ENCODE measurements at places on chromosomes 11 and 22.

DNA sequence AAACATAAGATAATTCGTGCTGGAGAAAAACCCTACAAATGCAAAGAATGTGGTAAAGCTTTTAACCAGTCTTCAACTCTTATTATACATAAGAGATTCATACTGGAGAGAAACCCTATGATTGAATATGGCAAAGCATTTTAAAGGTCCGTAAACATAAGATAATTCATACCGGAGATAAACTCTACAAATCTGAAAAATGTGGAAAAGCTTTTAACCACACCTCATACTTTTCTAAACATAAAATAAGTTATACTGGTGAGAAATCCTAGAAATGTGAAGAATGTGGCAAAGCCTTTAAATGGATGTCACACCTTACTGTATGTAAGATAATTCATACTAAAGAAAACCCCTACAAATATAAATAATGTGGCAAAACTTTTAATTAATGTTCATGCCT, 20.7 kb downstream of the PLAAT5 start:
- DNase-seq, result no peak

- no peak for DNase-seq
Observed at GRCh38 chr11:64241491-64242374, 838 bp downstream of the FKBP2 start.

GRCh38 chr11:68321293-68322051, 9.1 kb downstream of the LRP5 start:
- DNase-seq, result no peak

DNA sequence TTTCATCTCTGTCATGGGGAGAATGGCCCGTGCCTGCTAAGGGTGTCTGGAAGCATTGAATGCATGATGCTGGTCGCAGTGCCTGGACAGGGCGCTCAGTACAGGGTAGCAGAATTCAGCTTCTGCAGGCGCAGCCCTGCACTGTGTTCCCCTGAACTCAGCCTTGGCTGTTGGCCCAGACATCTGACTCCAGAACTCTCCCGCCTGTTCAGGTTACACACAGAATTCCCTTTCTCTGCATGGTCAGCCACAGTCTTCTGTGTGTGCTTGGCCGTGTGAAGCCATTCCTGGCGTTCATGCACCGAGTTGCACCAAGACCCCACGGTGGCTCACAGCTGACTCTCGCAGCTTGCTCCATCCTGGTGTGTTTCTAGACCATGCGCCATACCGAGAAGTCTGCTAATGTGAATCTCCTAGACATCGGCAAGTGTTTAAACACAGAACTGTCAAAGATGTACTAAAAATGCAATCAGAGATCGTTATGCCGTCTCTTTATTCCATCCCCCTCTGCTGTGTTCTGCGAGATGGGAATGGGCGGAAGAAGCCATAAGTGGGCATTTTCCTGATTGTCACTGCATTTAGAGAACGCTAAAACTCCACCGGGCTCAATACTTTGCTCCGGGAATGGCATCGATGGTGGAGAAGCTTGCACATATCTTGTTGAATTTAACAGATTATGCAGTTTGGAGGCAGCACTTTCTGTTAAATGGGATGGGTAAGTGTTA, 55.6 kb downstream of the MPPED1 start:
- DNase-seq, result no peak

- no peak for DNase-seq
Observed at GRCh38 chr22:42065438-42066125, 5.0 kb downstream of the NAGA start.

- no peak for DNase-seq
Observed at GRCh38 chr11:69398529-69399492, 82.7 kb upstream of the LINC01488 start.

- DNase-seq, result no peak
Observed at GRCh38 chr11:10540546-10540914, 457 bp downstream of the RNF141 start.

DNA sequence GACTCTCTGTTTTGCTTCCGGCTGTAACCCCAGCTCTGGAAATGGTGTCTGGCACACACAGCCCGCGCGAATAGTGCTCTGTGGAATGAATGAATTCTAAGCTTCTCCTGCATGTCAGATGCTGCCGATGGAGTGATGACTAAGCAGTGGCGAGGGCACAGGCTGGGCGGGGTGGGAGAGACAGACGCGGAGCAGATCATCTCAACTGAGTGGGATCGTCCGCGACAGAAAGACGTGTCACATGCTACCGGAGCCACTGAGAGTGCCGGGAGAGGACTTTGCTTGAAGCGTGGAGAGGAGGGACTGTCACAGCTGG, 334.5 kb downstream of the CTTN start:
- no peak for DNase-seq

GRCh38 chr11:40716344-40717130, 742.9 kb downstream of the LRRC4C start:
- no peak for DNase-seq

GRCh38 chr11:63448646-63449045, 42.3 kb downstream of the PLAAT5 start:
- no peak for DNase-seq

DNA sequence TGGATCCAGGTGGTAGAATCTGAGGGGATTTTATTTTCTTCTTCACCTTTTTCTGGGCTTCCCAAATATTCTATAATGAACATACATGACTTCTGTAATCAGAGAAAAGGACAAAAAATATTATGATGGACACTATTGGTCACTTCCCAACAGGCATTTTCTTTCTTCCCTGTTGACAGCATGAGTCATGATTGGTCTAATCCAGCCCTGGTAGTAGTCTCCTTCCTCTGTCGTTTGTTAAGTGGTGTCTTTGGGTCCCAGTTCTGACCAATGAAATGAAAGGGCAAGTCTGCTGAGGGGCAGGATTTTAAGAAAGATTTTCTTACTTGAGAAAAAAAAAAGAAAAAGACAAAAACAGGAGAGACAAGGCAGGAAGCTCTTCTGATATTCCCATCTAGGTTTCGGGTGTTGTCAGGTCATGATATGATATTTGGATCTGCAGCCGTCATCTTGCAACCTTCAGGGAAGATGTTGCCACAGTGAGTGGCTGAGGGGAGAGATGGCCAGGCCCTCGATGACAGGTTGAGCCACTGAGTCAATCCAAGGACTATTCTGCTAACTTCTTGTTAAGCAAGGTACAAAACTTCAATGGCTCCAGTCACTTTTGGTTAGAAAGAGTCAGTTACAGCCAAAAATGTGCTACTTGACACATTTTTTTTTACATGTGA, 23.3 kb upstream of the PLEKHB1 start:
- no peak for DNase-seq

GRCh38 chr11:128936606-128937251, 5.9 kb downstream of the TP53AIP1 start:
- no peak for DNase-seq

DNA sequence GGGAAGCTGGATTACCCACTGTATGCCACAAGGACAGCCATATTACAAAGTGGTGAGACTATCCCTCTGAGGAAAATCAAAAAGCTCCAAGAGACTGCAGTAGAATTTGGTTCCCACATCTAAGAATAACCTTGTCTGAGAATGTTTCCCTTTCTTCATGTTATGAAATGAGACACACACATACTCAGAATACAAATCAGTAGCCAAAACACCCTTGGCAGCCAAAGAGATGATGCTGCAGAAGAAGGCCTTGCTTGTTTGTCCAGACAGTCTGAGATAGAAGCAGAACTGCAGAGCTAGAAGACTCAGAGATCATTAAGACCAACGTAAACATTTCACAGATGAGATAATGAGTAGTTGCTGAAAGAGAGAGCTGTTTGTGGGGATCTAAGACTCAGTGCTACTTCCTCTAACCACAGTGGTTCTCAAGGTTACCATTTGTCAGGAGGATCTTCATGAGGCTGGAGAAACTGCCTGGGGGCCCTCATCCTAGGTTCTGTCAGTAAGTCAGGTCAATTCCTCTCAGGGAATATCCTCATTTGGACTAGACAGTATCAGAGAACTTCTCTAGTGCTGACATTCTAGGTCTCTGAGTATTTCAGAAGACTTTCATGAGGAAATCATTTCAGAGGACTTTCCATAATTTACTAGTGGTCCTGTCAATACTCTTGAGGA, 38.9 kb downstream of the RELT start:
- no peak for DNase-seq

GRCh38 chr11:76214968-76215548, 8.8 kb upstream of the WNT11 start:
- no peak for DNase-seq

DNA sequence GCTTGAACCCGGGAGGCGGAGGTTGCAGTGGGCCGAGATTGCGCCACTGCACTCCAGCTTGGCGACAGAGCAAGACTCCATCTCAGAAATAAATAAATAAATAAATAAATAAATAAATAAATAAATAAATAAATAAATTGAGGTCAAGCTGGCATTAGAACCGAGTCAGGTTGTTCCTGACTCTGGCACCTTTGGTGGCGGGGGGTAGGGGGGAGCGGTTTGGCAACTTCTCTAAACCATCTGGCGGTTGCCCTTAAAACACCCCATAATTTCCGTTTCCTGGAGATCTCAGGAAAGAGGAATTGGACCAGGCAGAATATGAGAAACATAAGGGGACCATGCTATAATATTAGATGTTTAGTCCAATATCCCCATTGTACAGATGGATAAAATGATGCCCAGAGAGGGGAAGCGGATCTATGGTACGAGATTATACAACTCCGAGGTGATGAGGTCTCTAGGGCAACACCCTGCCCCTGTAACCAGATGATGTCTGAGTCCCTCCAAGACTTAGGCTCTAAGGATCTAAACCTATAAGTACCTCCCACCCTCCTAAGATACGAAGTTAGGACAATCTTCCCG, 785 bp downstream of the CLPB start:
- no peak for DNase-seq

- DNase-seq, result no peak
Observed at GRCh38 chr22:27541836-27542235, 259.7 kb downstream of the MN1 start.

- DNase-seq, result no peak
Observed at GRCh38 chr11:73519266-73519665, 78.6 kb downstream of the FAM168A start.

DNA sequence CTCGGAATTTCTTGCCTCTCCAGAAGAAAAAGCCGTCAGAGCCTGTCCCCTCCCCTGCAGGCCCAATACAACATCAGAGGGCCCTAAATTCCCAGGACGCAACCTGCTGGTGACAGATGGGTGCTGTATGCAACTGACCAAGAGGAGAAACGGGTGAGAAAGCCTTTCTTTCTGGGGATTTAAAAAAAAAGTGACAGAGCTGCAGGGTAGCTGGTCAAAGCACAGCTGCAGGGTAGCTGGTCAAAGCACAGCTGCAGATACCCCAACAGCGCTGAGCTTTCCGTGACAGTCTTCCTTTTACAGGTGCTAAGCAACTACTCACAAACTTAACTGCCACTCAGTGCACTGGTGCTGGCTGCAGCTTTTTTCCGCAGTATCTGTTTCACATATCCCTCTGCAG, 17.8 kb downstream of the AP1B1 start:
- no peak for DNase-seq

DNA sequence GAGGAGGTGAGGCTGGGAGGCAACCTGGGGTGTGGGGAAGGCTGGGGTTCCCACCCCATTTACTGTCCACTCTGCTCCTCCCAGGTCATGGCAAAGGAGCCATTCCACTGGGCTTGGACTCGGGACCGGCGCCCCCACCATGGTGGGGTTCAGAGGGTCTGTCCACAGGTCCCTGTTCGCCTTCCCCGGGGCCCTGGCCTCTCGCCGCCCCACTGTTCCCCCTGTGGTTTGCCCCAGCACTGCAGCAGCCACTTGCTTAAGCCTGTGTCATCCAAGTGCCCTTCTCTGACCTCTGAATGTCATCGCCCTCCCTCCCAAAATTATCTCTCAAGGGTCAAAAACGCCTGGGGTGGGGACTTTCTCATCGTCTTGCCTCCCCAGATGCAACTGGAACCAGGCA, 2.6 kb downstream of the SPDYC start:
- DNase-seq, result no peak

DNA sequence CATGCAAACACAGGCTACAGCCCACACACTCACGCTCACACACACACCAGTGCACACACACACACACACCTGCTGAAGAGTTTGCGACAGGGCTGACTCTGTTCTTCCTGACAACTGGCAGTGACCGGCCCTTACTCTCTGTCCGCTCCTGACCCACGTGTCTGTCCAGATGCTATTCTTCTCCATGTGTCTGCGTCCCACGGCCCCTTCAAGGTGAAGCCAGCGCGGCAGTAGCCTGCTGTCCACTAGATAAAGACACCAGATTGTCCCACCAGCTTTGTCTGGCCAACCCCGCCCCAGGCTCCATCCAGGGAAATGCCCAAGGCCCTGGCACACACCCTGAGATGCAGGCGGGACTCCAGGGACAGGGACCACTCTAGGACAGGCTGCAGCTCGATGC, 713.9 kb downstream of the BRD1 start:
- DNase-seq, result no peak

- DNase-seq, result no peak
Observed at GRCh38 chr11:504053-504993, 2.7 kb downstream of the RNH1 start.

GRCh38 chr11:12692229-12693075, 18.2 kb downstream of the TEAD1 start:
- no peak for DNase-seq

- DNase-seq, result no peak
Observed at GRCh38 chr11:122399375-122399774, 256.1 kb upstream of the UBASH3B start.

DNA sequence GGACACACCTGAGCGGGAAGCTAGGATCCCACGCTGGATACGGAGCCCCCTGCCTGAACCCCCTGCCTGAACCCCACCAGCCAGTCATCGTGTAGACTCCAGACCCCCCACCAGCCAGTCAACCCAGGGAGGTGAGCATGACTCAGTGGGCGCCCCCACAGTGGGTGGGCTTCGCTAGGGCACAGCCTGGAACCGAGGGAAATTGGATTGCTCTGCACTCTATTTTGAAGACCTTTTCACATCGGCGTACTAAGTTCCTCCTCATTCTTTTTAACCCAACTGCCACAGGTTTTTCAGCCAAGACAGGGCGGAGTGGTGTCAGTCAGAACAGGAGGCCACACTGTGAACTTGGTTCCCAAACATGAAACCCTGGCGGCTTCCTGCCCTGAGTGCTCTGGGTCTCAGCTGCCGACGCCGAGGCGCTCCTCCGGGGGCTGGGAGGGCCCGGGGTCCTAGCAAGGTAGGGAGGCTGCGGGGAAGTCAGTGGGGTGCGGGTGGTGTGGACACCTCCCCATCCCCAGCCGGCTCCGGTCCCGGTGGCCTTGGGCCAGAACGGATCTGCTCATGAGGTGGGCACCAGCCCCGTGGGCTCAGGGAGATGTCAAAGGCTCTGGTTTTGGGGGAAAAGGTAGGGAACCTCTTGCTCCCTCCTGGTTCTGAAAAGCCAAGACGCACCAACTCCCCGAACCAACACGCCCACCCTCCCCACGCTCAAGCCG, 57.0 kb downstream of the BRD1 start:
- DNase-seq, result no peak

- no peak for DNase-seq
Observed at GRCh38 chr11:28104425-28104824, 3.5 kb downstream of the KIF18A start.

DNA sequence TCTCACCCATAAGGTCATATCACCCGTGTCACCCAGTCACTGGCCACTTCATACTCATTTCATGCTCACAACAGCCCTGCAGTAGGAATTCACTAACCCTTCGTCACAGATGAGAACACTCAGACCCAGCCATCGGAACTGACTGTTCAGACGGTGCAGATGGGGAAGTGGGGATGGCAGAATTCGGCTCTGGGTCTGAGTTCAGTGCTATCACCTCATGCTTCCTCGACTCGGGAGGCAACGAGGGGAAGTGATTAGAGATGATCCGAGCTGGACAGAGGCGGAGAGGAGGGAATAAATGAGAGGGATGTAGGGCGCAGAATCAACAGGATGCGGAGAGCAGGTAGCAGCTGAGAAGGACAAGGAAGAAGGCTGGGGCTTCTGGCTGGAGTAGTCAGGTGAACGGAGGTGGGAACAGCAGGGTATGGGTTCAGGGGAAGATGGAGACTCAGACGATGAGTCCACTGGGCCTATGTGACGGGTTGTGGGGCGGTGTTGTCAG, 4.7 kb downstream of the B3GNT6 start:
- DNase-seq, result no peak

All from stimulated activated CD8-positive, alpha-beta memory T cell treated with anti-CD3 and anti-CD28 coated beads, Interleukin-15, amount 100 ng/mL, for 4 hours (primary cell).